ENCODE measurements at places on chromosomes 13 and 19.

DNA sequence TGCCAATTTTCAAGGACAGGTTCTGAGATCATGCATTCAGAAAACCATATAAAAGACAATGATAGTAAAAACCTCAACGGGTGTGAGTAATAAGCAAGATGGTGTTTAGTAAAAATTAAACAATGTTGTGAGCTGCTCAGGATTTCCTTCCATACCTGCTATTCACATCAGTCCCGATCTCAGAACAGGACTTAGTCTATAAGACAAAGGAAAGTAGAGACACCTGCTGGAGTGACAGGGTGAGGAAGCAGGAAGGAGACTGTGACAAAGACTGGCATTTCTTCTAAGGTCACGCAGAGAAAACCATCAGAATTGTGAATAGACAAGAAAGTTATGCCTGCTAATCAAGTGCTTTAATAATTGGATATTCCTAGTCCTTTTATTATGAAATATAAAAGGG lies 648.0 kb downstream of the DACH1 start:
- DNase-seq: no peak

DNA sequence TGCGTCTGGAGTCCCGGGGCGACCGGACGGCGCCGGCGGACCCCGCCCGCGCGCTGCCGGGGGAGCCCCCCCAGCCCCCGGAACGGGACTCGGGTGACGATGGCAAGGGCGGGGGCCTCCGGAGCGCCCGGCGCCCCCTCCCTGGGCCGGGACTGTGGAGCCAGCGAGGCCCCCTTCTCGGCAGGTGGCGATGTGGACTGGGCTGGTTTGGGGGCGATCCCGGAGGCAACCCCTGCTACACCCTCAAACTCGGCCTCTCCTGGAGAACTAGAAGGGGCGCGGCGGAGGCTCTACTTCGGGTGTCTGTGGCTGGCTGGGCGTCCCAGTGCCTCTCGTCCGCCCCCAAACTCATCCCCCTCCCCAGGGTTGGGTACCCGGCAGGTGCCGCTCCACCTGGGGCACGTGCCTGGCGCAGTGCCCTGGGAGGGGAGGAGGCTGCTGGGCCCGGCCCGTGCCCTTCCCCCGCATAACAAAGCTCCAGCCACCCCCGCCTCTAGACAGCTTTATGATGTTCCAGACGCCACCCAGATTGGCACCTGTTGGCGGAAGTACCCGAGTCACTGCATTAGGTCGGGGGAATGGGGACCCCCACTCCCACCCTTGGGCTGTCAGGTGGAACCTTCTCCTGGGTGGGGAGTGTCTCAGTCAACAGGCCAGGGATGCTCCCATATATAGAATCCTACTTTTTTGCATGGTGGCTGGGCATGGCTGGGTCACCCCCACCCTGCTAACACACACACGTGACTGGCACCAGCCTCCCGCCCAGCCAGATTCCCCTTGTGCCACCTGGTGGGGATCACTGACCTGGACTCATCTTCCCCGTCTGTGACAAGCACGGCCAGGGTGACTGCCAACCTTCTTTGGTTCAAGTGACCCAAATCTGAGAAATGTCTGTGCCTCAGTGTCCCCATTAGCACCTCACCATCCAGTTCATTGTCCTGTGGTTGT lies 722 bp downstream of the PKN1 start:
- peak; percentile 55 for DNase-seq

DNA sequence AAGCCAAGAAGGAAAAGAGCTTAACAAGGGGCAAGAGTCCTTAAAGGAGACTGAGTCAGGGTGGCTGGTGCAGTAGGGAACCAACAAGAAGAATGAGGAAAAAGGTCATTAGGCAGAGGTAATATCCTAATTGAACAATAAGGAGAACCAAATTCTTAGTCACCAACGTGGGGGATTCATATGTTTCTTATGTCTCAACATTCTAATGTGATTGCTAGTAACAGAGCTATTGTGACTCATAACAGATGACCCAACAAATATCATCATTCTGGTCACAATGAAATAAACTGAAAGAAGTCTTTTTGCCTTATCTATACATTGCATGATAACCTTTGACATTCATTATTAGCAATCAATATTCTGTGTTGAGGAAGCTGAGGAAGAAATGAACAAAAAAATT lies 101.6 kb downstream of the RAP2A start:
- DNase-seq: no peak

GRCh38 chr13:21684576-21684975 lies 13.7 kb downstream of the FGF9 start:
- no peak for DNase-seq

- DNase-seq: no peak
These were observed 4.3 kb downstream of the GAMT start for GRCh38 chr19:1396768-1397679.

GRCh38 chr13:112756967-112757758 lies 67.3 kb downstream of the ATP11A start:
- DNase-seq: no peak

DNA sequence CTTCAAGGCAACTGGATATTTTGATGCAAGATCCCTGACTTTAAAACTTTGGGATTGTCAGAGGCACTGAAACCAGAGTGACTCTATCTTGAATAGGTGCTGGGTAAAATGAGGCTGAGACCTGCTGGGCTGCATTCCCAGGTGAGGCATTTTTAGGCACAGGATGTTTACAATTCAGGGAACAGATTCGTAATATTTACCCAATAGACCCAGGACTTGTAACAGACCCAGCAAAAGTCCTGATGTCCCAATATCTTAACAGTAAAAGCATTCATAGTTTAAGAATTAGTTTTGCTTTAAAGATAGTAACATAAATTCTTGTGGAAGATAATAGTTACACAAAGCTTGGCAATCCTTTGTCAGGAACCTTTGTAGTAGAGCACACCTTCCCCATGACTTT lies 166.2 kb downstream of the FGF14 start:
- DNase-seq: no peak

DNA sequence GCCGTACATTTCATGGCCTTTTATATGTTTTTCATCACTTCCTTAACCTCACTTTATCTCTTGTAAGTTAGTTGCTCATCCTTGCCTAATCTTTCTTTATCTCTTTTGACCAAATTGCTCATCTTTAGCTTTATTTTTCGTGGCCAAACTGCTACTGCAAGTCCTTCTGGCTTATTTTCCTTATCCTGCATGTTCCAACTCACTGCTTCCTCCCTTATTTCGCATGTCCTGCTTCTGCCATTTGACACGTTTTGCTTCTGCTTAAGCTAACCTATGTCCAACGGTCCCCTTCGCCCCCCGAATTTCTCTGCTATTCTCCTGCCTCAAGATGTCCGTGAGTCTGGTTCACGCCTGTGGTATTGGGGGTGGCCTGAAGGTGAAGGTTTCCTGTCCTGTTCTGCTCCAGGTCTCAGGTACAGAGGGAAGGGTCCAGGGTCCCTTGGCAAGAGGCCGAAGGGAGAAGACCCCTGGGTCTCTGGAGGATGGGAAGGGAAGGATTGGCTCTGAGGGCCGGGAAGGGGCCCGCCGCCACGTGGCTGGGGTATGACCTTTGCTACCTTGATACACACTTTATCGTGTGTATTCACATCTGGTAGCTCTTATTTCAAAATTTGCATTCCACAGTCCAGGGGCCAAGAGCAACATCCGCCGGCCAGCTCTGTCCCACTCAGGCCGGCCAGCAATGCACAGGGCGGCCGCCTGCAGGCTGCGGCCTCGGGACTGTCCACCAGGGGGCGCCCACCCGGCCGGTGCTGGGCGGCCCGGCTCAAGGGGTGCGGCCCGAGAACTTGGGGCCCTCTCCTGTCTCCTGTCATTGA lies 2.9 kb upstream of the C19orf85 start:
- DNase-seq: peak; percentile 62

DNA sequence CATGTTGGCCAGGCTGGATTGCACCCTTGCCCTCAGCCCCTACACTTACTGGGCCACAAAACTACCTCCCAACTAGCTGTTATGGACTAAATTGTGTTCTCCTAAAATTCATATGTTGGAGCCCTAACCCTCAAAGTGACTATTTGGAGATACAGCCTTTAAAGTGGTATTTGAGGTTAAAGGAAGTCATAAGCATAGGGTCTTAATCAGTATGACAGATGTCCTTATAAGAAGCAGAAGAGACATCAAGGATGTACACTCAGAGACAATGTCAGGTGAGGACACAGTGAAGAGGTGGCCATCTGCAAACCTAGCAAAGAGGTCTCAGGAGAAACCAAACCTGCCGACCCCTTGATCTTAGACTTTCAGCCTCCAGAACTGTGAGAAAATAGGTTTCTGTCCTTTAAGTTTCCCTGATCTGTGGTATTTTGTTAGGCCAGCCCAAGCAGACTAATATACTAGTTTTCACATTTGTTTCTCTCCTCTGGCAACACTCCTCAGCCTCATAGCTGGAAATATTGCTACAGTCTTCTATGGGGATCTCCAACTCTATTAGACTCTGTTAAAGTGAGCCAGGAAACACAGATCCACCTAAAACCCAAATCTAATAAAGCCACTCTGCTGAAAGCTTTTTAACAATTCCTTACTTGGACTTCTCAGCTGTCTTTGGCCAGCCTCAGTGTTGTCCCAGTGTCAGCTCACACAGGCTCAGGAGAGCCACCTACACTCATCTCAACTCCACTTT lies 256.5 kb downstream of the TBC1D4 start:
- no peak for DNase-seq

DNA sequence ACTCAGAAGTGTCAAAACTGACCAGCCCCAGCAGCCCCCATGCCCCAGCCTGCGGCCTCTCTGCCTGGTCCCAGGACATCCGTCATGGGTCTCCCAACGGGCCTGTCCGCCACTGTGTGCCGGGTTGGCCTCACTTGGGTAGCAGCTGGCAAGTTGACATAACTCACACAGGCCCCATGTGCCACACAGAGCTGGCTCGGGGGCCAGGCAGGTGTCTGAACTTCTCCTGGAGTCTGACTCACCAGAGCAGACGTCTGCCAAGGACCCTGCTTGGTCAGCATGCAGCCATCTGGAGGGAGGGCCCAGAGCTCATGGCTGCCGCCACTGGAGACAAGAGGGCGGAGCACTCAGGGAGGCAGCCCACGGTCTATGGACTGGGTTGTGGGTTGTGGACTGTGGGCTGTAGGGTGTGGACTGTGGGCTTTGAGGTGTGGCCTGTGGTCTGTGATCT lies 32.0 kb upstream of the TMEM255B start:
- DNase-seq: no peak

- DNase-seq: no peak
These were observed 24.4 kb upstream of the ZNF561 start for GRCh38 chr19:9645472-9645871.

Measured in activated CD4-positive, alpha-beta T cell treated with anti-CD3 and anti-CD28 coated beads, Interleukin-2, amount 50 U/mL, for 1 hour (primary cell).